Activated CD8-positive, alpha-beta memory T cell treated with anti-CD3 and anti-CD28 coated beads for 4 hours (primary cell): ENCODE measurements at places on chromosomes 3 and 15.

DNA sequence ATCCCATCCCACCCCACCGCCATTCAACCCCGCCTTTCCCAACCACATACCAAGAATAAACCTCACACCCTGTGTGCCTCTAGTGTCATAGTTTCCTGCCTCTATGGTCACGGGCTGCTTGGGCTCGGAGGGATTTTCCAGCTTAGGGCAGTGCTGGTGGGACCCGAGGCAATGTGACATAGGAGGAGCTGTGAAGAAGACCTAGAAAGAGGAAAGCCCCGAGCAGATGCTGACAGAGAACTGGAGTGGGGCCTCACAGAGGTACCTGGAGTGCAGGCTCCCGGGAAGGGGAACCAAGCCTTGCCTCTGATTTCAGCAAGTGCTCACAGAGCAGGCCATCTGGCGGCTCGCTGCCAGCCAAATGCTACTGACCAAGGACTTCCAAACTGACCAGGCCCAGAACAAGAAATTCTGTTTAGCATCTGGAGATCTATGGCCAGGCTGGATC, 27.5 kb downstream of the BHLHE40 start:
- no peak for DNase-seq

DNA sequence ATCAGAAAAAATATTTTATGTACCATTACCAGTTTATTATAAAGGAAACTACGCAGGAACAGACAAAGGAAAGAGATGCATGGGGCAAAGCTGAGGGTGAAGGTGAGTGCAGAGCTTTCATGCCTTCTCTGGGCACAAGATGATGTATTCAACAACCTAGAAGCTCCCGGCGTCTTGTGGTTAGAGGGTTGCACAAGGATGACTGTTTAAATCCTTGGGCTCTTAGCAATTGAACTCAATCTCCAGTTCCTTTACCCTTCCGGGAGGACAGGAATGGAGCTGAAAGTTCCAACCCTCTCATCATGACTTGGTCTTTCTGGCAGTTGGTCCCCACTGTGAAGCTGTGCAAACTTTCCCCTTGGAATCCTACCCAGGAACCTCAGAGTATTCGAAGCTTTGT, 542.0 kb downstream of the EPHA3 start:
- DNase-seq = no peak

DNA sequence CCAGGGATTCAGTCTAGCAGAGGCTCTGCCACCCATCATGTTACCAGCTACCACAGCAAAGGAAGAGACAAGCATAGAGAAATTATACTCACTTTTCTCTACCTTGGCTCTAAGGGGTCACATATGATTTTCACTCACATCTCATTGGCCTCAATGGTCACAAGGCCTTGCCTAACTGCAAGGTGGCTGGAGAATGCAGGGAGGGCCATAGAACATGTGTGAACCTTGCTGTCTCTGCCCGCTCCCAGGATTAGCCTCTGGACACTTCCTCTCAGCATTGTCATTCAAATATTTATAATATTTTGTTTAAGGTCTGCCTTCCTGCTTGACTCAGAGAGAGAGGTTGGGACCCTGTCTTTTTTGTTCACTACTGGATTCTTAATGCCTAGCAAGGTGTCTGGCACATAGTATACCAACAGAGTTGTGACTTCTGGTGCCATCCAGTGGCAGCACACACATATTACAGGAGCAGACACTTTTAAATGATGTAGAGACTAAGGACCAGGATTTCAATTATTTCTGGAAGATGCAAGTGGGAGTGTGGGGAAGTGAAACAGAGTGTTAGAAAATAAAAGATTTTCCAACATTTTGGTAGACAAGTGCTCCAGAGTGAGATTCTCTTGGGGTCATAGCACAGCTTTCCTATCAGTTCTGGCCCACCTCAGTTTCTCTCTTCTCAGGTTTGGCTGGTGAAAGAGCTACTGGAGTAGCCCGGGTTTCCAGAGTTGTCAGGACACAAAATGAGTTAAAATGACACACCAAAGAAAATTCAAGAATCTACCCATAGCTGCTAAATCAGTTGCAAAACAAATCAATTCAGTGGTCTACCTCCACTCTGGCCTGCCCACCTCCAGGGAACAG, 119.0 kb upstream of the RASGRP1 start:
- peak; percentile 52 for DNase-seq

- DNase-seq = no peak
Measured at GRCh38 chr3:149848238-149848637, 35.2 kb downstream of the RNF13 start.

GRCh38 chr3:142374687-142375086, 73.2 kb downstream of the XRN1 start:
- no peak for DNase-seq

- no peak for DNase-seq
Measured at GRCh38 chr3:159898147-159898546, 90.5 kb upstream of the IL12A start.

DNA sequence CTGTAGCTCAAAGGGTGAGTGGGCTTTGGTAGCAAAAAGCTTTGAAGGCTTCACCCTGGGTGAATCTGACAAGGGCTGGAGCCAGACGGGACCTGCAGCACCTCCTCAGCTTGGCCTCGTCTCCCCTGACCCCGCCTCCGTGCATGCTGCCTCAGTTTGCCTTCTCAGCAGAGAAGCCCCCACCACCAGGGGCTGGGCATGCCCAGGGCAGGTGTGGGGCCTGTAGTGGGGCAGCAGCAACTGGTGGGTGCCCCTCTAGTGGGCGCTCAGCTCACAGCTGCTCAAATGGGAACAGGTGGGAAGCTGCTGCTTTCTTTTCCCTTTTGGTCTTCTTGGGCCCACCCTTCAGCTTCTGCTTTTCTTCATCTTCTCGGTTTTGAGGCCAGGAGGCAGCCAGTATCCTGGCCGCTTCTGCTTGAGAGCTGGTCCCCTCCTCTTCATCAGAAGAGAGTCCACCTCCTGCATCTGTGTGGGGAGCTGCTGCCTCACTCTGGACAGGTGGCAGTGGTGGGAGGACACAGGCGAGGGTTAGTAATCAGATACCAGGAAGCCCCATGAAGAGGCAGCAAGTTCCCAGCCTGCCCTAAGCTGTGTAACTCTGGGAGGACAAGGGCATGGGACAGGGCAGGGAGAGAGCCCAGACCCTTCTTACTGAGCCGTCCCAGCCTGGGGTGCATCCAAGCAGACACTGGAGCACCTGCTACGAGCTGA, 21.0 kb downstream of the TMEM43 start:
- no peak for DNase-seq

DNA sequence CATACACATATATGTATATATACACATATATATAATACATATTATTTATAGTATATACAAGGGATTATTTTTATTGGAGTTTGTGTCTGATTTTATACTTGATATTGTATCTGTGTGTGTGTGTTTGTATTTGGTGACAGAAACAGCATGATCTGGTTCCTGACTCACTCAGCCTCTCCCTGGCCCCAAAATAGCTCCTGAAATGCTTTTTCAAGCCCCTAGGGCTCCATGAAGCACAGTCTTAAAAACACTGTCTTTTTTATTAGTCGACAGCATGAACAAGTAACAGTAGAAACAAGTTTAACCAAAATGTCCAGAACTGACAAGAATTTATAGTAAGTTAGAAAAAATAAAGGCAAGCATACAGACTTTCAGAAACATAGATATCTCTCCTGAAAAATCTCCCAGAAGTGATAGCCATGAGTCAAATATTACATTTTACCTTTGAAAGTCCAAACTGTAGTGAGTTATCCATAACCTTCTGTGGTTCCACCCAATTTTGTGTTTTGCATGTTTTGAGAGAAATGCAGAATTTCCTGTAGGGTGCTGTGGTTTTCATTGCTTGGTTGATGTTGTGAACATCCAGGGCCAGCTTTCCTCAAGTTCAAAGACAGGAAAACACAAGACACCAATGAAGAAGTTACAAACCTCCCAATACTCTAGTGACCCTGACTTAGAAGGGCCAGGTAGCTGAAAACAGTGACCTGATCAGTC, 98.5 kb upstream of the CCDC80 start:
- DNase-seq = no peak

GRCh38 chr3:81502236-81502635, 259.2 kb downstream of the GBE1 start:
- no peak for DNase-seq

DNA sequence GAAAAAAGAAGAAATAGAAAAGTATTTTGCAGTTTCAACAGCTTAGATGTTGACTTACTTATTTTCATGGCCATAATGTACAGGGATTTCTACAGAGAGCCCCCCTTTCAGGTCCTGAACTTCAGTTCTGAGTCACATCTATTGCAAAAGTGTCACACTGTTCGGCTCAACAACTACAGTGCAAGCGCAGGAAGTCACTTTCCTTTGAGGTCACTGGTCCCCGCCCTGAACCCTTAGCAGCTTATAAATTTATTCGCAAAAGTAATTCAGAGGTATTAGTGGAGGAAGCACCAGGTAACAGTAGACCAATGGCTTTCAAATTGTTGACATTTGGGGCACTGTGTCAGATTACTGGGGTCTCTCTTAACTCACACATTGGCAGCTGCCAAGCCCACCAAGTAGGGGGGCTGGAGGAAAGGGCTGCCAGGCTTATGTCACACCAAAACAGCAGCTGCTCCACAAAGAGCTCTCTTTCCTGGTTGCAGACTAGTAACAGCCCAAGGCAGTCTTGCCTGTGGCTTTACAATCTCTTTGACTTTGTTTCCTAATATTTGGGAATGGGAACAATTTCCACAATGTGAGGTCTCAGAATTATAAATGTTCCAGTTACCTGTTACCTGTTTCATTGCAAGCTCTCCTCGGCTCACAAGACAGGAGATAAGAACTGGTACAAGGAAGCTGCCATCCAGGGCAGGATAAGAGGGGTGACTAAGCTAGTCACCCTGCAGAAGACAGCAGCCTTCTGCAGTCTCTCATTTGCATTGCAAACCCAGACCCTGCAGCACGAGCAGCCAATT, 130.2 kb upstream of the STRIT1 start:
- DNase-seq = no peak

DNA sequence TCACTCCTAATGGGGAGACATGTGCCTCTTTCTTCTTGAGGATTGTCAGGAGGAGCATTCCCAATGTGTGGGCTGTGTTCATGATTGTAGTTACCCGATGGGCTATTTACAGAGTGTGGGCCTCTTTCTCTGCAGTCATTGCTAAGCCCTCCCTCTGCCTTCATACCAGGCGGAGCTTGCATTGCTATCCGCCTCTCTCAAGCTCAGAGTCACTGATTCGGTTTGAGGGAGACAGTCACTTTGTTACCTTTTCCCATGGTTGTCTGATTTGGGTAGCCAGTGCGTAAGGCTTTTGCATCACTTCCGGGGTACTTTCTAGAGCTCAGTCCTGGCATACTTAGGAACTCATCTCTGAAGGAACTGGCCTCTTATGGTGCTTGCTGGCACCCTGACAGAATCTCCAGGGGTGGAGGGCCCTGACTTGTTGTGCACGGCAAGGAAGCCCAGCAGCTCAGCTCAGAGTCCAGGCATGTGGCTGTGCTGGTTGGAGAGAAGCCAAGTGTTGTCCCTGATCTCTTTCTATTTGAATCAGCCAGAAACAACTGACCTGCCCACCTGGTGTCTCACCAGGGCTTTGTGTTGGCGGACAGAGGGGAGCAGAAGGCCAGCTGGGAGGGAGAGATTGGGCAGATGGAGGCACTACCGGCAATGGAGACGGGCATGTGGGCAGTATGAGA, 79.8 kb downstream of the EPHB1 start:
- DNase-seq = no peak

DNA sequence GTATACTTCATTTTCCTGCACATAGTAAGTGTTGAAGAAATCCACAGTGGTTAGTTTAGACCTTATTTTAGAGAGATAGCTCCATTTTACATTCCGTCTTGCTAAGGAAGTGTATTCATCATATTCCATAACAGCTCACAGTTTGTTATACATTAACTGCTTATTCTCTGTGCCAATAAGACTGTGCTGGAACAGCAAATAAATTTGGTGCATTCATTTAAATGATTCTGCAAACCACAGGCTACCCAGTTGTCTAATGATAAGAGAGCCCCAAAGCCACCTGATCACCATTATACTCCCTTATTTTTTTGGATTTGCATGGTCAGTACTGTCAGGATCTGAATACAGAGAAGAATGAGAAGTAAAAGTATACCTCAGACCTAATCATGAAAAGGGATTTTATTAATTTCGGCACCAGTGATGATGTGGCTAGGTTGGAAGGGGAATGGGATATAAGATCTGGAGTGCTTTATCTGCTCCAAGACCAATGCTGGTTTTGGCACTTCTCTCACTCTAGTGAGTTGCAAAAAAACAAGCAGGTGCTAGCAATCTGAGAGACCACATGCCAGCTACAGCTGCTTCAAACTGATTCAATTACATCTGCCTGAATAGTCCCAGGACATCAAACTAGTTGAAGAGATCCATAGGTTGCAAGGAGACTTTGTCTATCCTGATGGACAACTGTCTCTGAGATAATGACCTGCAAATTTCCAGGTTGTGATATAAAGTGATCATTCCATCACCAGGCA, 254.8 kb downstream of the ZBTB20 start:
- no peak for DNase-seq

- no peak for DNase-seq
Measured at GRCh38 chr3:12194669-12195161, 36.0 kb upstream of the TIMP4 start.

GRCh38 chr3:70532806-70533205, 220.4 kb upstream of the MDFIC2 start:
- DNase-seq = no peak

DNA sequence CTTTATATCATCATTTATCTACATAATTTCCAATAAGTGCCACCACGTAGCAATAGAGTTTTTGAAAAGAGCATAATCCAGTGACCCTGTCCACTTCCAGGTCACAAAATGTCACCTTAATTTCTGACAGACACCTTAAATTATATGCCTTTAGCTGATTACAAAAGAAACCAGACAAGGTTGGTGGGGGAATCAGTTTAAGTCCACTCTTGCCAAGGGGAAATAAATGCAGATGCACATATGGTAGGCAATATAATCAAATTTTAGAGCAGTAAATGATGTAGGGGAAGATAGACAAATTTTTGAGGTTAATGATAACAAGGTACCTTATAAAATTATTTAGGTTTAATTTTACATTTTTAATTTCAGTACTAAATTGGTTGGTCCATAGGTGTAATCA, 253.5 kb downstream of the ZIC1 start:
- DNase-seq = no peak

DNA sequence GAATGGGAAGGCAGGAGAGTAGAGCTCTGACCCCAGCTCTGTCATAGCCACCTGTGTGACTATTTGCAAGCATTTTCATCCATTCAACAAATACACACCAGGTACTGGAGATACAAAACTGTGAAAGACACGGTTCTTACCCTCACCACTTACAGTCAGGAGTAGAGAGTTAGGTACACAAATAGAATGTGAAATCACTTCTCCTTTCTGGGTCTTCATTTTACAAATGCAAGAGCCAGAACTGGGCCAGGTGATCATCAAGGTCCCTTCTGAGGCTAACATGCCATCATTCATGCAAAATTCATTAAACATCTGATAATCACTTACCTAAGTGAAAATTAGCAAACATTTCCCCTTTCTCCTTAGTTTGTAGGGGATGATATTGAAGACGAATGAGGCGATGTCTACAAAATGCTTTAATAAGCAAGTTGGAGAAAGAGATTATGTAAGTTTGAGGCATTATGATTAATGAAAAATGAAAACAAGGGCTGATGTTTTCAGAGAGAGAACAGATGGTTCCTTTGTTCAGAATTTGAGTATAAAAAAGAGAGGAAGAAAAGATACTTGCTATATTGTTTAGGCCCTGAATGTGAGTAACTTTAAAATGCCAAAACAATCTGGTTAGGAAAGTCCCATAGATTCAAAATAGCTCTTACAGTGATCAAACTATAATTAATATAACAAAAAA, 88.6 kb downstream of the LPP start:
- DNase-seq = no peak

GRCh38 chr3:99627062-99627826, 11.2 kb upstream of the COL8A1 start:
- DNase-seq = no peak

- DNase-seq = no peak
Measured at GRCh38 chr3:150428562-150428961, 20.5 kb downstream of the TSC22D2 start.

GRCh38 chr3:139110072-139110830, 65.6 kb upstream of the PRR23C start:
- no peak for DNase-seq
